Right ventricle myocardium superior (tissue), 1 donor: ENCODE measurements at places on chromosomes 3 and 15. TPM values are rescaled to one million over a fixed set of nuclear protein-coding genes. Genes with fewer than 3 reads are reported as not detected.

FBN1 gene
- 39.4 TPM for total RNA-seq

INKA1 gene
- 2.9 TPM for total RNA-seq

- DNase-seq = no peak
Observed at GRCh38 chr3:141452045-141452444, 34.8 kb upstream of the RASA2 start.

STRA6 gene
- not detected for total RNA-seq

PLCD1 gene
- 8.5 TPM for total RNA-seq

DNA sequence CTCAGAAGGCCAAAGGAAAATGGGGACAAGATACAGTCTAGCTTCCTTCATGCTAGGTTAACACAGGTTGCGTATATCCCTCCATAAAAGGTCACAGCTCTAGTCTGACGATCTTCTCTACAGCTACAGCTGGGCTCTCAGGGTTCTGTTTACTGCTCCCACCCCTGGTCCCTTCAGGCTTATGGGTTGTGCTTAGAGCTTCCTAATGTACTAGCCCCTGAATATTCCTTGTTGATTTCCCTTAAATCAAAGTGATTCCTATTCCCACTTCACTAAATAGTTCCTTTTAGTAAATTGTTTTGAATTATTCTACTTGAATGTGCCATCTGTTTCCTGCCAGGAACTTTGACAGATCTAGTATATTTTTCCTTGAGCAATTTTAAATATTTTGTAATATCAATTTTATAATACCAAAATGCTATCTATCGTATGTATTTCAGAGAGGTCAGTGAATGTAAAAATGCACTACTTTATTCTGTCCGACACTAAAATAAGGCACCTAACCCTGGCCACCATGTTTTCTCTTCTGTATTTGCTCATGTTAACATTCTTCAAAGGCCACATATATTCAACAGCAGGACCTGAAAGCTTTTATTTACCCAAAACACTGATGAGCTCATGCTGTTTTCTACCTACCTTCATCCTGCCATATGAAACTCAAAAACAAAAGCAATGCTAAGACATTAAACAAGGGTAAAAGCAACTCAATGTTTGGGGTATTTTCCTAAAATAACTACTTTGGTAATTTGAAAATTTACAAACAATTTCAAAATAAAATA, 92.8 kb upstream of the TGFBR2 start:
- no peak for DNase-seq

A4GNT gene
- total RNA-seq = not detected

GRCh38 chr15:79243723-79244122, 38.8 kb upstream of the ANKRD34C start:
- peak; percentile 49 for DNase-seq

CCDC174 gene
- total RNA-seq = 12.6 TPM

- DNase-seq = peak; percentile 70
Observed at GRCh38 chr15:101528108-101528916, 38.8 kb upstream of the PCSK6 start.

DNA sequence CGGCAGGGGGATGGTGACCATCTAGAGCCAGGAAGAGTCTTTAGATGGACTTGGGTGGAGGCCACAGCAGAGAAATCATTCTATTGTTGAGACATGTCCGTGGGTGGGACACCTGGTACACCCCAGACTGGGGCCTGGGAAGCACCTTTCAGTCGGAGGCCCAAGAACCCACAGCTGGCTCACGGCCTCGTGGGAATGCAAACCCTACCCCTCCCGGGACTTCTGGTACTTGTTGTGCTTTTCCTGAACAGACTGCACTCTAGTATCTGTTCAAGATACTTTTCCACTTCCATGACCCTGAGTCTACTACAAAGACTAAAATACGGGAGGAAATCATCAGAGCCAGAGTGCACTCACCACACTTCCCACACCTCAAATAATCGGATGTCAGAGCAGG, 60.7 kb downstream of the BDH1 start:
- DNase-seq = no peak

GRCh38 chr3:126126286-126126685, 42.4 kb upstream of the SLC41A3 start:
- peak; percentile 22 for DNase-seq

GRCh38 chr15:78453447-78453846, 15.4 kb downstream of the IREB2 start:
- DNase-seq = no peak

DNA sequence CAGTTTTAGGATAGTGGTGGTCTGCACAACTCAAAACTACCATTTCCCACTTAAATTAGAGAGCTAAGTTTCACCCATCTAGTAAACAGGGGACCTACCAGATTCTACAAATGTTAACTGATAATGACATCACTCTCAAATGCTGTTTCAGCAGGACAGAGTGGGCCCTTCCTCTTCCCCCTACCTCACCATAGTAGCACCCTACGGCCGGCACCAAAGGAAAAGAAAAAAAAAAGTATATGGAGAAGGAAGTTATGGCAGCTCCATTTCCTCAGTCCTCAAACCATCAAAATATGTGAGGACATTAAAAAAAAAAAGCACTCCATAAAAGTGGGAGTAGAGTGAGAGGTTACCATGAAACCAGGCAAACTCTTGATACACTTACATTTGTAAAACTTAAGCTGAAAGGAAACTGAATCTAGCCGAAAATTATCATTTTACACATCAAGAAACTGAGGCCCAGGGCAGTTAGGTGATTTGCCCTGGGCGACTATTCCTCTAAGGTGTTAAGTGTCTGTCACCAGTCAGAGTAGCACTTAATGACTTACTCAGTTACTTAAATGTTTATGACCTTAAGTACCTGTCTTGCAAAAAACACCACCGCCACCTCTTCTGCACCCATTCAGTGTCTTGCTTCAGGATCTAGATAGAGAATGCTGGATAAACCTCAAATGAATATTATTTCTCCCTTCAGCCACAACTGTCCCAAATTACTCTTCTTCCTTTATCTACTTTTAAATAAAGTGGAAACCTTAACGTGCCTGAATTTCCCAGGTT, 2.7 kb downstream of the MSL2 start:
- no peak for DNase-seq

- no peak for DNase-seq
Observed at GRCh38 chr3:154955907-154956533, 124.1 kb upstream of the MME start.

- DNase-seq = no peak
Observed at GRCh38 chr3:172800156-172800555, 49.6 kb downstream of the ECT2 start.

GRCh38 chr15:26790118-26790517, 17.3 kb upstream of the GABRB3 start:
- DNase-seq = no peak

PTPN23 gene
- total RNA-seq = 19.0 TPM

TMF1 gene
- total RNA-seq = 16.6 TPM

DNA sequence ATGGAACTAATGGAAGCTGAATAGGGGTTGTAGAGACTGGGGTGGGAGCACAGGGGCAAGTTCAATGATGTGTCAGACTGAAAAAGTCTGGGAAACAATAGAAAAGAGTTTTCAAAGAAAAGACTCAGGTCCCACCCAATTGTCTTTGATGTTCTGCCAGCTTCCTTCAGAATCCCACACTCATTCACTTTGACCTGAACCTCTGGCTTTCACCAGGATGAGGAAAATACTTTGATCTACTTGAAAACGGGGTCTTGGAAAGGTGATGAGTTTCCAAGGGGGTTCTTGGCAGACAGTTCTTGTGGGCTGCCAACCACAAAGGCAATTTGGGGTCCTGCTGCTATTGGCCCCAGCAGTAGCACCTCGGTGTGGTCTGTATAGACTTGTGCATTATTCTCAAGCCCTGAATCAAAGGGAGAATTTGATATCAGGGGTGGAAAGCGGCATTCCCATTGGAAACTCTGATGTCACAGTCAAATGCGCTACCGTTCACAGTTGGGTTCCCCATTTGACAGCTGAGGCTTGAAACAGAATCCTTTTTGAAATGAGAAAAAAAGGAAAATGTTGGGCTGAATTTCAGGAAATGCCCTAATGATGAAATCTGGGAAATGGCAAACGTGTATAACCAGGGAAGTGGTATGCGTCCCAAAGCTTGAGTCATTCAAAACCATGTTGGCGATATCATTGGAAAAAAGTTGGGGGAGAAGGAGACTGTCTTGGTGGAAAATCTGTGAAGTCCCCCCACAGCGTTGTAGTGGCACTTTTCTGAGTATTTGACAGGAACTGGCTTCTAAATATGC, 229.2 kb upstream of the LRTM1 start:
- DNase-seq = no peak

APOD gene
- total RNA-seq = 322 TPM

FBXW12 gene
- not detected for total RNA-seq
